Stimulated activated CD4-positive, alpha-beta T cell treated with anti-CD3 and anti-CD28 coated beads, Interleukin-4, amount 100 ng/mL, for 4 hours (primary cell): ENCODE measurements at places on chromosomes 6 and 20.

GRCh38 chr6:13267142-13267651 is 61.1 kb downstream of the TBC1D7 start:
- DNase-seq = no peak

DNA sequence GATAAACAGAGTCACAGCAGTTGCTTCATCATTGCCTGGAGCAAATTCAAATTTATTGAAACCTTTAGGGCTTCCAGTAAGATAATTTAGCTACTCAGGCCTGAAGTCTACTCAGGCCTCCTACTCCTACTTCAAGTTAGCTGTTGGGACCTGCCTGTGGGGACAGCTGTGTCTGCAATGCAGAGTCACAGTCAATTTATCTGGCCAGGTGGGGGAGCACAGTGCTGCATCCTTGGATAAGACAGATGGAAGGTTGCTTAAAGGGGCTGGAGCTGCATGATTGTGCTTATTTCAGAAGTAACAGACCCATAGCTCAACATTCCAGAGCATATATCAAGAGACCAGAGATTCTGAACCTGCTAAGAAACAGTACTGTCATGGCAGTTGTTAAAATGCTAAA is 932.1 kb downstream of the QKI start:
- no peak for DNase-seq

GRCh38 chr6:134217798-134218140 is 100.1 kb downstream of the SGK1 start:
- DNase-seq = no peak

- no peak for DNase-seq
Observed at GRCh38 chr6:15257357-15258132, 11.7 kb downstream of the JARID2 start.

DNA sequence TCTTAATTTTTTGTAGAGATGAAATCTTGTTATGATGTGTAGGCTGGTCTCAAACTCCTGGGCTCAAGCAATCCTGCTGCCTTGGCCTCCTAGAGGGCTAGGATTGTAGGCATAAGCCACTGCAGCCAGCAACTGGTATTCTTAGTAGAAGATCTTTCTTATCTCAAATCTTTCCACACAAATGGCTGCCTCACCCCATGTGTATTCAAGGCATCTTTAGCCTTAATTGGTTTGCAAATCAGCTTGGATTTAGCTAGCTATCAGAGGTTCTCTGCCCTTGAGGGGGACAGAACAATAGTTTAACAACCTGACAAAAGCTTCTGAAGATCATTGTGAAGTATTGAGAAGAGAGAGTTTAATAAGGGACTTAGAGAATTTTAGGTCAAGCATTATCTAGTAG is 17.9 kb upstream of the ABRACL start:
- no peak for DNase-seq

DNA sequence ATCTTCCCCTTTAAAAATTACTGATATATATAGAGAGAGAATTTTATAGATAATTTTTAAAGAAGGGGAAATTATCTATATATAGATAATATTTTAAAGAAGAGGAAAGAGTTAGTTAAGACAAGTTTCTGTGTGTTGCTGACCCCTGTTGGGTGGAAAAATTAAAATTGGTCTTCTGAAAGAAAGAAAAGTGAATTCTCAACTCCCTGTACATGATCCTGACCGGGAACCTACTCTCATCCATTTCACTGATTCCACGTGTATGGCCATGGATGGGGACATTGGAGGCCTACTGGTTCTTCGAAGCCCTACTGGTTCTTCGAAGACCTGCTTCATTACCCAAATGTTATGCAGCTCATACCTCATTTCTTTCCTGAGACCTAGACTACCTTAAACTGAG is 53.0 kb upstream of the TCF21 start:
- no peak for DNase-seq

- no peak for DNase-seq
Observed at GRCh38 chr6:140816681-140817080, 1316.0 kb upstream of the GJE1 start.

- DNase-seq = no peak
Observed at GRCh38 chr6:46626228-46626909, 26.2 kb downstream of the CYP39A1 start.

DNA sequence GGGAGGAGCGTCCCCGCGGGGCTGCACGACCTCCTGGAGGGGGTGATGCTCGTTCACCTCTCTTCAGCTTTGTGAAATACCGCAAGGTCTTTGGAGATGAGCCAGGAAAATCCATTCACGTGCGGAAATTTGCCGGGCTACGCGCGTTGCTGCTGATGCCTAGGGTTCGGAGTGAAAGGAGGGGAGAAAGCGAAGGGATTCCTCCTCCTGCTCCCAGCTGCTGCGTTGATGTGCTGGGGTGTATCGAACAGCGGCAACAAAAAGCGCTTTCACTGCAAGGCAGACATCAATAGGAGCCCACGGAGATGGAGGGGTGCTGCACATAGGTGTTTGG is 391 bp upstream of the B3GAT2 start:
- DNase-seq = no peak

- DNase-seq = no peak
Observed at GRCh38 chr6:16137451-16137801, 8.5 kb downstream of the MYLIP start.
